PC-9 (cell line): ENCODE measurements at places on chromosomes 7 and 10.
A peak's percentile ranks its signal among the peaks of the same experiment; 100 is the strongest.

GRCh38 chr7:12244694-12245093 lies 33.6 kb downstream of the TMEM106B start:
- no peak for DNase-seq

DNA sequence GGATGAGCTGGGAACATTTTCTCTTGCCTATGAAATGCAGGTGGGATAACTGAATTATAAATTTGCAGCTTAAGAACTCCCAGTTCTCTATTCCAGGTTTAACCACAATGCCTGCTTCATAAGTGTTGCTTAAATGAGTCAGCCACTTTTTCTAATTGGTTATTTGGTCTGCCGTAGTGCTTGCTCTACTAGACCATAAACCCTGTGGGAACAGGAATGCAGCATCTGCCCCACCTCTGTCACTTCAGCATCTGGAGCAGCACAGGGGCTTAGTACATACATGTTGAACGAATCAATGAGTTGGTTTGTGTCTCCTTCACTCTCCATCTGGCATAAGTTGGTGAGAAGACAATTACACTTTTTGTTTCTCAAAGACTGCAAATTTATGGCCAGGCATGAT lies 95.2 kb upstream of the PTER start:
- DNase-seq: no peak

GRCh38 chr10:1731592-1731991 lies 5.7 kb downstream of the ADARB2 start:
- DNase-seq: no peak

DNA sequence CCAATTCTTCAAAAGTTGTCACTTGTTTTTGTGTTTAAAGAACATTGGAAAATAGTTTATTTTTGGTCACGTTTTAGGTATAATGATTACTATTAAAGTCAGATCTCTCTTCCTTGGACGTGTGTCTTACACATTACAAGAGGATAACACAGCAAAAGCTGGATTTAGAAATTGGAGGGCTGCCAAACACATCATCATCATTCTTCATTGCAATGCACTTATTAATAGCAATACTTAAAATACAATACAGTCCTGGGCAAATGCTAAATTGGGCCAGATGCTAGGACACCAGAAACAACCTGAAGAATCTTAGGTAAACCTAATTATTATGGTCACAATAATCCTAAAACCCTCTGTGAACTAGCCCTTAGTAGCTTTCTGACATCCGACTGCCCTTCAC lies 303.6 kb downstream of the DGKB start:
- no peak for DNase-seq

DNA sequence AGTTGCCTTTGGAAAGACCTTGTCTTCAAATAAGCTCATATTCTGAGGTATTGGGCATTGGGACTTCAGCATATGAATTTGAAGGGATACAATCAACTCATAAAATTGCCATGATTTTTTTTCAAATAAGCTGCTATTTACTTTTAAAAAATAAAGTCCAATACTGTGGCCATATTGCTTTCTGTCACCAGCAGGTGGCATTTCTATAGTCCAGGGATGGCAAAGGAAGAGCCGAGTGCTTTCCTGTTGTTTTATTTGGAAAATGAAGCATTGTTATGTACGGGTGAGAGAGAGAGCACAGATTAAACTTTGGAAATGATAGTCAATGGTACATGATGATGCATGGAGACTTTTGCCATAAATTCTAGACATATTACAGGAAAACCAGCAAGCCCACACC lies 104.1 kb upstream of the DPP6 start:
- no peak for DNase-seq

GRCh38 chr10:35606430-35606829 lies 1.3 kb downstream of the GJD4 start:
- no peak for DNase-seq

GRCh38 chr7:31828520-31828919 lies 141.5 kb downstream of the PPP1R17 start:
- no peak for DNase-seq

DNA sequence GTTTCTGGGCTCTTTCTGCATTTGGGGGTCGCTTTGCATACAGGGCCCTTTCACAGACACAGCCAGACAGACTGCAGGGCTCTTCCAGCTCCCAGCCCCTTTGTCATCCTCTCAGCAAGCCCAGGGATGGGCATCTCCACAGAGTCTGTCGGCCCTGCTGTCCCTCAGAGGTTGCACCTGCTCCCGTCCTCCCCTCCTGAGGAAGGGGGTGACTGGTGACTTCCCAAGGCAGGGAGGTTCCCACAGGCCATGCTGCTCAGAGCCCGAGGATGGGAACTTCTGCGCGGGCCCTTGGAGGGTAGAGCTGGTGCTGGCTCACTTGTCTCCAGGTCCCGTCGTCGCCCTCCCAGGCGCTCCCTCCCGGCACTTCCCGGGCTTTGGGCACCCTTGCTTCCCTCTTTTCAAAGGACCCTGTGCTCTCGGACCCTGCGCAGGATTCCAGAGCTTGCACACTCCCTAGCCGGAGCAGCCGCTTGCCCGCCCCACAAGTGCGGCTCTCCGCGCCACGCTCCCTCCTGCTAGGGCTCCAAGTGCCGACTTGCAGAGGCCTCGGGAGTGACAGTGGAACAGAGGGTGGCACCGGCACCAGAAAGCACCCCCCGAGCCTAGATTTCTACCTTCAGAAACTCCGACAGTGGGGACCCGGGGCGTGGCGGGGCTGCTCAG lies 152.5 kb downstream of the PRKAG2 start:
- DNase-seq: no peak

- no peak for DNase-seq
These were observed 17.3 kb upstream of the PRKAR2B start for GRCh38 chr7:107027208-107027607.

- DNase-seq: no peak
These were observed 14.0 kb downstream of the WNT2 start for GRCh38 chr7:117308891-117309290.

GRCh38 chr10:86613905-86614304 lies 40.4 kb upstream of the OPN4 start:
- DNase-seq: no peak

DNA sequence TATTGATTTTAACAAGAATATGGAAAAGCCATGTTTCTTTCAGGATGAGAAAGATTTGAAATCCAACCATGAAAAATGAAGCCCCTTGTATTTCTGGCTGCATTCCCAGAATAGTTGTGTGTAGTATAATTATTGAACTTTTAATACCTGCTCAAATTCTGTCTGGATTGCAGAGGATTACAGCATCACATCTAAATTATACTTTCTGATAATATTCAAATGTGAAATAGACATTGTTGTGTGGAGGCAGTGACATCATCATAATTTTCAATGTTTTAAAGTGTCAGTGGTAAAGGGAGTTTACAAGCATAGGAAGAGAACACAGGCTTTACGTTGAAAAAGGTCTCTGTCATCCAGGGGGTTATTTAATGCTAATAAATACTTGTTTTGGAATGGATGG lies 93.4 kb downstream of the POLL start:
- no peak for DNase-seq

DNA sequence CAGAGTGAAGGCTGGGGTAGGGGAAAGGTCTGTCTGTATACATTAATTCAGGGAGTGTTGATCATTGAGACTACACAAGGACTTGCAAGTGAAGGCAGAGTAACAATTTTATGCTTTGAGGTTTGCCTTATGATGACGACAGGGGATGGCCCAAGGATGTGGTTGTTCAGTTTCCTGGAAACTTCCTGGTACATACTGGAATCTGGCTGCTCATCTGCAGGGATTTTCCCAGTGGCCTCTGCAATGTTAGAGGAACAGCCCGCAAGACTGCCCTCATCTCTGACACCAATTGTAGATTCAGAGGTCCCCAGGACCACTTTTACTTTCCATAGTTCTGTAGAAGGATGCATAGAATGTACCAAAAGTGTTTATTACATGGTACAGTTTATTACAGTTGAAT lies 189.6 kb downstream of the TMEM178B start:
- no peak for DNase-seq

GRCh38 chr7:69619635-69620034 lies 21.4 kb downstream of the AUTS2 start:
- no peak for DNase-seq

- no peak for DNase-seq
These were observed 99.6 kb upstream of the SEMA3D start for GRCh38 chr7:85286446-85286845.

DNA sequence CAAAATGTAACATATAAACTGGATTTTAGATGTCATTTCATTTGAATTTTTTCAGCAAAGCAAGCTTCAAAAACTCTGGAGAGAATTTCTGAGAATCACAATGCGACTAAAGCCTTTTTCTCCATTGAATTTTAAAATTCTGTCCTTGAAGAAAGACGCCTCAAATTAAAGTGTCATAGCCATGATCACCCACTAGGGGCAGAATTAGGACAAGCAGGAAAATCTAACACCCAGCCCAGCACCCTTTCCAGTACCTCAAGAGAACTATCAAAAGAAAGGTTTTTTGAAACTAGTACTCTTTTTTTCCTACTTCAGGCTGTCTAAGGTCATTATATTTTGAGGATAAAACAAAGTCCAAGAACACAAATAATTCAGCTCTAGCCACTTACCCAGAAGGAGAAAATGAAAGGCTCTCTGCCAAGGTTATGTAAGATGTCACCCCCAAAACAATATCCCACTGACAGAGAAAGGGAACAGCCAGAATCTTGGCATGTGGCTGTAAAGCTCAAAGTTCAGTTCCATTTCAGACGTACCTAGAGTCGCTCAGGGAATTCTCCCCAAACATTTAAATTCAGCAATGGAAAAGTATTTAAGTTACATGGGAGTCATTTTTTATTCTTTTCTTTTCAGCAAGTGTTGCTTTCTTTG lies 299.4 kb downstream of the SNX13 start:
- DNase-seq: no peak

- DNase-seq: no peak
These were observed 4.1 kb upstream of the VSIR start for GRCh38 chr10:71777213-71777985.

DNA sequence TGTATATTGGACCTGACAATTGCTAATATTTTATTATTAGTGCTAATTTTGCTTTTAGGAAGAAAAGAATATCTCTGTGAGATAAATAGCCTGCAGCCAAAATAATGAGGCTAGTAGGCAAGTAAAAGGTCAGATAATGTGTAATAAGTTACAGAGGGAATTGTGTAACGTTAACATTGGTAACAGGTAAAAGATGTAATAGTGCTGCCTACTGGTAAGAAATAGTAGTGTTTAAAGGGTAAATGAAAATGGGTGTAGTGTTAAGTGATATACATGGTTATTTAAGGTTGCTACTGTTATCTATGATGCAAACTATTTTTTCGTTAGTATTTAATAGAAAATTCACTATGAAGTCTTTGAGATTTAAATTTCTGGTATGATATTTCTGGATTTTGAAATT lies 9.2 kb upstream of the FOXP2 start:
- DNase-seq: no peak

DNA sequence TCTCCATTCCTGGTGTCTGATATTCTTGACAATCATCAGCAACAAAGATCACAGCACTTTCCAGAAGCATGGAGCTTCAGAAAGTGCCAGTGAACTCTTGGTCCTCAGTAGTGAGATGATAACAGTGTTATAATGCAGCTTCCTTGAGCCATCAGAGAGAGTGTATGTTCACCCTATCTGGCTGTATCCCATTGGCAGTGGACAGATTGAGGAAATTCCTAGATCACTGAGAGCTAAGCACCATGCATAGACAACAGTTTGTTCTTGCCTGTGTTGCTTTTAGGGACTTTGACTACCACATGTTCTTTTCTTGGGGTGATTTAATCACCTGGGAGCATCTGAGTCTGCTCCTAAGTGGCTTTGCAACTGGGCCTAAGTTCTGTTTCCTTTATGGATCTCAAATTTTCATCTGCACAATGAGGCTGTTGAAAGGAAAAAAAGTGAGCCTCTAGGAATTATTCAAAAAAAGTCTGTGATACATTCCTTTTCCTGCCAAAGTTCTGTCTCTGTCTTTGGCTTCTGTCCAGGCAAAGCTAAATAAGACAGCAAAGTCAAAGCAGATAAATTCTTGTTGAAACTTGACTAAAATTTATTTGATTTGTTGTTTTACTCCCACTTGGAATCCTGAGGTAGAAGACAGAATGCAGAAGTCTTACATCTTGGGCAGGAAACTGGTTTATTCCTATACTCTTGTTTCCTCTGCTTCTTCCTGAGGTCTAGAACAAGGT lies 14.5 kb upstream of the ZNF282 start:
- DNase-seq: no peak

GRCh38 chr7:107660381-107661080 lies at the start of gene SLC26A4:
SLC26A4 (plus strand) TSS chr7:107660828; CDS start chr7:107661642, 814 bp downstream.
- peak; percentile 12 for DNase-seq

- no peak for DNase-seq
These were observed 436.7 kb downstream of the AUTS2 start for GRCh38 chr7:70034999-70035398.

- DNase-seq: no peak
These were observed 43.3 kb upstream of the PLXDC2 start for GRCh38 chr10:19772972-19773371.

DNA sequence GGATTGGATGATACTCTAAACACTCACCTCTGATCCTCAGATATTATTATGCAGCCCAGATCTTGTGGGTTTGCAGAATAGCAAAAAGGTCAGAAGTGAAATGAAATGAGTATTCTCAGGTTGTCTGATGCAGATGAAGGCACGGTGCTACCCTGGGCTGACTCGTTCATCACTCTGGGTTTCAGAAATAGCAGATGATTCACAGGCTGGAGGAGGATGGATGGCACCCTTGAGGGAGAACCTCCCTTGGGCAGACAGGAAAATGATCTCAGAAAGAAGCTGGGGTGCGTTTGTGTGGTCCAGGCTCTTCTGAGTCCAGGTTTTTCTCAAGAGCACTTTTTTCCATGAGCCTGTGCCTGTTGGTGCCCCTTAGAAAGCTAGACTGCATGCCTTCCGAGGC lies 515.8 kb upstream of the MKI67 start:
- DNase-seq: no peak

GRCh38 chr7:91007371-91007770 lies 256.9 kb upstream of the FZD1 start:
- no peak for DNase-seq

DNA sequence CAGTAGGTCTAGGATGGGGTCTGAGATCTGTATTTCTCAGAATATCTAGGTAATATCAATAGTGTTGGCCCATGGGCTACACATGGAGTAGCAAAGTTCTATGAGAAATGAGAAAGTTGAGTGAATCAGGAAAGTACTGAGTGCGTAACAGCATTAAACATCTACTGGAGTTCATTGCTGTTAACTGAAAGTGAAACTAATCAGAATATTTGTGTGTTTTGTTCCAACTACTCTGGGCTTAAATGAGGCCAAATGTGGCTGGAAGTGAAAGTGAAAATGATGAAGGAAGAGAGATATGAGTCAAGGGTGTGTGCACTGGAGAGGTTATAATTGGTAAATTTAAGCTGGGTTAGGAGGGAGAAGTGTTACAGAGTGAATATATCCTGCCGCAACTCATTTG lies 46.5 kb downstream of the TMEM106B start:
- peak; percentile 53 for DNase-seq
